ENCODE measurements at places on chromosomes 12 and 14.

DNA sequence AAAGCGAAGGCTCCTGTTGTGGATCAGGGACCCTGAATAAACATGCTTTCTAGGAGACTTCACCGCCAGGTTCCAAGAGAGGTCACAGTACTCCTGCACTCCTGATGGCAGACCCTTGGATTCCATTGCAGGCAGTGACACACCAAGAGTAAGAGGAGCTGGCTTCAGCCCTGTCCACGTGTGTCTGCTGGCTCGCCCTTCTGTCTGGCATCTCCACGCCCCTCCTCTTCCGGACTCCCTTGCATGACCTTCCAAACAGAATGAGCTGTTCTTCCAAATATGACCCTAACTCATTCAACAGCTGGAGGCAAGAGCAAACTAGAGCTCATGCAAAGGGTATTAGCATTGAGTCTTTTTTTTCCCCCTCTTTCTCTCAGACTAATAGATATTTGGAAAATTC, 233.0 kb upstream of the PLEKHG7 start:
- DNase-seq: peak; percentile 36

GRCh38 chr12:103241184-103241583, 254.6 kb downstream of the C12orf42 start:
- no peak for DNase-seq

DNA sequence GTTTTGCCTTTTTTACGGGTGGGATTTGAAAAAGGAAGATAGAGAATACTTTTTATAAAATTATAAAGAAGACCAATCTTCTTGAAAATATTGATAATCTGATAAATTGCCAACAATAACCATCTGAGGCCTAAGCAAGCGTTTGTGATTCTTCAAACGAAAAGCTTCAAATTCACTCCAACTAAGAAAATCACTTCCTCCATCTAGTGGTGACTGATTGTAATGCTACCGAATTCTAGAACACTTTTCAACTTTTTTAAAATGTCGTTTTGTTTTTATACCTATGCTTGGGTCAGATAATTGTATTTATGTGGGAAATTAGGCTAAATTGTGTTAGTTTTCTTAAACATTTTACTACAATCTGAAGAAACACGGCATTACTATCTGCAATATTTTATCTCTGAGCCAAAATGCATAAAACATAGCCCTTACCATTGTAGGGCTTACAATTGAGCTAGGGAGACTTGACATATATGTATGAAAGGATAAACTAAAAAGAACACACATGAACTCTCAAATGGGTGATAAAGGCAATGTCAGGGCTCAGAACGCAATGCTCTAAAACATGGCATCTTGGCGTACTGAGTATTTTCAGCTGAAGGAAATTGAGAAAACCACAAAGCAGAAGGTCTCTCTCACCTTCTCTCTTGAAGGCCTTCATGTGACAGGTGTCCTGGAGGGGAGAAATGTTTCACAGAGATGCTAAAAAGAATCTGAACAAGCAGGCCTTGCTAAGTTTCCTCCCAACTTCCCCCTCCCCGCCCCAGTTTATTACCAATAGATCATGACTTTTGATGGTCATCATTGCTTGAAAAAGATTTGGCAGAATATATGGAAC, 36.8 kb upstream of the G2E3 start:
- DNase-seq: peak; percentile 76

- no peak for DNase-seq
Observed at GRCh38 chr12:113239288-113239771, 18.1 kb downstream of the TPCN1 start.

DNA sequence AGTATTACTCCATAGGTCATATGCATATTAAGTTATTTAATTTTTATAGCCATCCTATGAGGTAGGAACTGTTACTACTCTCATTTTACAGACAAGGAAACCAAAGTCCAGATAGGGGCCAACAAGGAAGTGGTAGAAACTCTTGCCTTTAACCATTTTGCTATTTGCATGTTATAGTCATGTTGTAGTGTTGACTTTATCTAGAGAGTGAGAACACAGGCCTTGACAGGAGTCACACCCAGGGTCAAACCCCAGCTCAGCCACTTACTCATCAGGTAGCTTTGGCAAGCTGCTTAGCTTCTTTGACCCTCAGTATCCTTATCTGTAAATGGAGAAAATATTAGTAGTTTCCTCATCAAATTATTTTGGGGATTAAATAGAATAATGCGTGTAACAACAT, 156.2 kb downstream of the CAND1 start:
- no peak for DNase-seq

DNA sequence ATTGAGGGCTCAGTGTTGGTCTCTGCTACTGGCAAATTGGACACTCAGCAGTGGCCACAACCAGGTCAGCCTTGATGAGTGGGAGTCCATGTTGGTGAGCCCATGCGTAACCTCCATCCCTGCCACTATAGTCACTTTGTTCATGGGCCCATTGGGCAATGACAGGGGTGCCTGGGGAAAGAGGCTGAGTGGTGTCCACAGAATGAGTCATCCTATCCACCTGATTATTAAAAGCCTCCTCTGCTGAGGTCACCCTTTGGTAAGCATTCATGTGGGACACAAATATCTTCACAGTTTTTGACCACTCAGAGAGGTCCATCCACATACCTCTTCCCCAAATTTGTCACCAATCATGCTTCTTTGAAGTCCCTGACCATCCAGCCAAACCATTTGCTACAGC, 50.0 kb downstream of the FIGNL2 start:
- no peak for DNase-seq

GRCh38 chr14:20668969-20669368, 15.4 kb upstream of the RNASE4 start:
- no peak for DNase-seq

DNA sequence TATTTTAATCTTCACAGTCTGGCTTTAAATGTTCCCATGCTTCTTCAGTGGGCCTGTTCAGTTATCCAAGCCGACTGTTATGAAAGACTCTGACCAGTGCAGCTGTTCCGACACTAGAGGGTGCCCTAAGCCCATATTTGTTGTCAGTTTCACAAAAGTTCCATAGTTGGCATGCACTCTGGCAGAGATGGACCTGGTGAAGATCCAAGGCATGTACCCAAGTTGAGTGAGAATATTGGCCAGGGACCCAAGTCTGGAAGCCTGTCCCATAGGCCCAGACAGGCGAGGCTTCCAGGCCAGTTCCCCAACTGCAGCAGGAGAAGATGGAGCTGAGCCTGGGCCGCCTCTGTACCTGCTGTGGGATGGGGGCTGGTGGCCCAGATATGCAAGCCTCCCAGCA, 27.4 kb upstream of the GUCY2C start:
- peak; percentile 7 for DNase-seq

DNA sequence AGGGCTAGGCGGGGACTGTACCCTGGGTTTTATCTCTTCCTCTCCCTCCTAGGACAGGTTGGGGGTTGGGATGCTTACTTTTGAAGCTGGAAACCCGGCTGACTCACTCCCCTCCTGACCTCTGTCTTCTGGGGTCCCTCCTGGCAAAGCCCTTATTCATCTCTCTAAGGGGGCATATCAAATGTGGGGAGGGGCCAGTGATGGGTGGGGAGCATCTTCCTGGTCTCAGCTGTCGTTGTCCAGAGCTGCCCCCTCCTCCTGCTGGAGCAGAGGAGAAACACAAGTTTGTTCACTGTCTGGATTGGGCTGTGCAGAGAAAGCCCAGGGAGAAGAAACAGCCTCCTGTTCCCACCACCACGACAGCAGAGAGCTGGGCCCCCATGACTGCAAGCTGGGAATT, 85.8 kb downstream of the TNFAIP2 start:
- DNase-seq: no peak

- no peak for DNase-seq
Observed at GRCh38 chr12:78571953-78572352, 292.6 kb upstream of the SYT1 start.

DNA sequence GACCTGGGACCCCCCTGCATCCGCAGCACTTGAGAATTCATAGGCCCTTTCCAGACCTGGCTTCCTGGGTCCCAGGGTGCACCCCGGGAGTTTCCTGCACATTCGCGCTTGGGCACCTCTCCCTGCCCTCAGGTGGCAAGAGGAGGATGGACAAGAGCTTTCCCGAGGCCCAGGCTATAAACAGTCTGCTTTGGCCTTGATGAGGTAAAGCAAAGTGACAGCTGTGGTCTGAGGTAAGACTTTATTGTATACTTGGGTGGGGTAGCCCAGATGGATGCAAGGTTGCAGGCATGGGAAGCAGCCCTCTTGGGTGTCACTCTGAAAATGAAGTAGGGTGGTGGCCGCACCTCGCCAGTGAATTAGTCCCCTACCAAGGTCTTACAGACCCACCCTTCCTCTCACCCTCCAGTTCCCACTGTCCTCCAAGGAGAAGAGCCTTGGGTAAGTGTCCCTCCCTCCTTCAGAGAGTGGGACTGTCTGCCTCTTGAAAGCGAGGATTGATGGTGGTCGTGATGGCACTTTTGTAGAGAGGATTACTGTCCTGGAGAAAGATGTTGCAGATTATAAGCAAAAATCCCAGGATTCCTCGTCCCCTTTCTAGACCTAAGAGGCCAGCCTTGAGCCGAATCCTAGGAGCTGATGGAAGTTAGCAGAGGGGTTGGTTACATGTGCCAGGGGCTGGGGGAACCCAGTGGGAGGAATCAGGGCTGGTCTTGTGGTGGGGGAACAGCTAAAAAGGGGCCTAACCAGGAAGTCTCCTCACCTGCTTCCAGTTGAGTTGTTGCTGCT, 10.6 kb upstream of the CSAD start:
- DNase-seq: no peak

DNA sequence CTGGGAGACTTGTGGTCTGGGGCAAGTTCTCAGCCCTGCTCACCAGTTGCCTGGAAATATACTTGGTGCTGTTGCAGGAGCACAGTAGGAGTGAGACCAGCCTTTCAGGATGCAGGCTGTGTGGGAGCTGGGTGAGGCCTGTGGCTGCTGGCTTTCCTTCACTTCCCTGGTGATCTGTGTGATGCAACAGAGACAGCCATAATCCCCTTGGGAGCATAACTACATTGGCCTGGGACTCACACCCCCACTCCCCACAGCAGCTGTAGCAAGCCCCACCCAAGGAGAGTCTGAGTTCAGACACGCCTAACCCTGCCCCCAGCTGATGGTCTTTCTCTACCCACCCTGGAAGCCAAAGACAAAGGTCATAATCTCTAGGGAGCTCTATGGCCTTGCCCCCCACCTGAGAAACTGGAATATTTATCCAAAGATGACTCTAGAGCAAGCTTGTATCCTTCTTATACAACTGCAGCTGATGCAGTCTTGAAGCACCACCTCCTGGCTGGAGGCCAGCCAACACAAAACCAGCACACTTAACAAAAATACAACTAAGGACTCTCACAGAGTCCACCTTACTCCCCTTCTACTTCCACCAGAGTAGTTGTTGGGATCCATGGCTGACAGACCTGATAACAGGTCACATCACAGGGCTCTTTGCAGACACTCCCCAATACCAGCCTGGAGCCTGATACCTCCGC, 190.4 kb upstream of the CPNE8 start:
- DNase-seq: no peak

- no peak for DNase-seq
Observed at GRCh38 chr14:74190927-74191575, 48.2 kb upstream of the VSX2 start.

- no peak for DNase-seq
Observed at GRCh38 chr14:91241863-91242262, 2.6 kb downstream of the GPR68 start.

DNA sequence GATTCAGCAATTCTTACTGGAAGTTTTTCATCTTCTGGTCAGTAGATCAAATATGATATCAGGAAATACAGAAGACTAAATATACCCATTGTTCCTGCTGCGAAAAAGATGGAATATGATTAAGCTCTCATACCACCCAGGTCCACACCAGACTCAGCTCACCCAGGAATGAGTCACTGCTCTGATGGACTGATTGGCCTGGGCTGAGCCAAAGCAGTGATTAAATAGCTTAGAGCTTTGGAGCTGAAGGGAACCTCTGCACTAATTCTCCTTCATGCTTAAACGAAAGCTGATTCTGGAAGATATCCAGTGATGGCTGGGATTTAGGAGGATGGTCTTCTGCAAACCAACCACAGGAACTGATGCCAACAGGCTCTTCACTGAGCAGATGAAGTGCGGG, 62.0 kb upstream of the SYT1 start:
- DNase-seq: no peak

GRCh38 chr12:115953450-115953849, 324.0 kb downstream of the MED13L start:
- no peak for DNase-seq

Measured in eye (tissue), 1 donor.